Upper lobe of left lung (tissue), 6 donors: ENCODE measurements at places on chromosomes 6 and 20. TPM values are rescaled to one million over a fixed set of nuclear protein-coding genes. Genes with fewer than 3 reads are reported as not detected.

The TMC2 gene
- total RNA-seq, result 0.46 TPM

DNA sequence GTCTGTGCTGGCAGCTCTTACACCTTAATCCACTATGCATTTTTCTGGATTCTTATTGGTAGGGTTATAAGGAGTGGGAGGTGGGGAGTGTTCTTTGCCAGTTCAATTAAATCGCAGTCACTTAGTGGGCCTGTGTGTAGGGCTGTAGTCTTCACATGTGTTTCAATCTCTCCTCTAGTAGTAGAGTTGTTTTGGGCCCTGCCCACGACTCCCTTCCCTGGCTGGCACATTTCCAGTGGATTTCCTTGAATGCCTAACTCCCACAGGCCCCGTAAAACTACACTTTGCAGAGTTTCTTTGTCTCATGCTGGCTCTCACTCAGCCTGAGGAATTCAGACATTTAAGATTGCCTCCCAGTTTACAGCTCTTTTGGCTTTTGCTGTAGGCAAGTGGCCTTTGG lies 414.0 kb upstream of the OPRM1 start:
- DNase-seq, result no peak
- no peaks in the 10 kb centered on the region for H3K27me3 ChIP-seq
- no peak overlapping the region for H3K27ac ChIP-seq
- no peaks in the 10 kb centered on the region for H3K36me3 ChIP-seq
- H3K4me3 ChIP-seq, result no peak overlapping the region
- no peaks in the 10 kb centered on the region for H3K4me1 ChIP-seq

DNA sequence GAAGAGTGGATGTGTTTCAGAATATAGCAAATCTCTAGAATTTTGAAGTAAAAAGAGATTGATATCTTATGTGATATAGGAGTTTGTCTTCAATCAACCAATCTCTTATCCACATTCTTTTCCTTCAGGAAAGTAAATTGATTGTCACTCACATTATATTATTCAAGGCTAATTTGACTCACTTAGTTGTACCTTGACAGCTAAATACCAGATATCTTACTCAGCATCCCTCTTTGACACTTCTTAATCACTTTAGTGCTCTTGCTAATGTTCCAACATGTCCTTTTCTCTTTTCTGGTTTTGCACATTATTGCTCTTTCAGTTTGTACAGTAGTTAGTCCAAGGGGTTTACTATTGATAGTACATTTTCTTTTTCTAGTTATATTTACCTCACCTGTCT lies 286.9 kb upstream of the PTCHD4 start:
- no peak for DNase-seq
- H3K36me3 ChIP-seq, result no peaks in the 10 kb centered on the region
- no peak overlapping the region for H3K4me3 ChIP-seq
- H3K4me1 ChIP-seq, result no peaks in the 10 kb centered on the region
- no peaks in the 10 kb centered on the region for H3K27me3 ChIP-seq

DNA sequence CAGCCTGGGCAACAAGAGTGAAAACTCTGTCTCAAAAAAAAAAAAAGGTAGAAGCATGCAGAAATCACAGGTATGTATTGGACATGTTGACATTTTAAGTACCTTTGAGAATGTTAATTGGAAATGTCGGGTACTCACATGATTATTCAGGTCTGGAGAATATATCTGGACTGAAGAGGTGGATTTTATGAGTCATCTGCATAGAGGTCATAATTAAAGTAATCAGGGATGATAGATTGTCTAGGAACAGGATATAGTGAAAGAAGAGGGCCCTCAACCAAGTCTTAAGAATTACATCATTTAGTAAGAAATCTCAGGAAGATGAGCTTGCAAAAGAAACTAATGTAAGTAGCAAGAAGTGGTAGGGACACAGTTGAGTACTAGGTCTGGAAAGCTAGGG lies 212.5 kb downstream of the UTRN start:
- no peak overlapping the region for H3K27ac ChIP-seq
- no peaks in the 10 kb centered on the region for H3K27me3 ChIP-seq
- H3K4me1 ChIP-seq, result no peaks in the 10 kb centered on the region
- H3K36me3 ChIP-seq, result peaks cover 40% of the 10 kb centered on the region
- H3K4me3 ChIP-seq, result no peak overlapping the region

GRCh38 chr20:19275038-19275629 lies 62.7 kb downstream of the SLC24A3 start:
- peak overlapping the region; percentile 71 for H3K27ac ChIP-seq
- no peaks in the 10 kb centered on the region for H3K36me3 ChIP-seq
- H3K27me3 ChIP-seq, result no peaks in the 10 kb centered on the region
- DNase-seq, result no peak
- peaks cover 15% of the 10 kb centered on the region for H3K4me1 ChIP-seq

- DNase-seq, result no peak
- H3K4me3 ChIP-seq, result no peak overlapping the region
- H3K27ac ChIP-seq, result no peak overlapping the region
- peaks cover 19% of the 10 kb centered on the region for H3K4me1 ChIP-seq
- H3K36me3 ChIP-seq, result no peaks in the 10 kb centered on the region
These were observed 56.2 kb upstream of the MLN start for GRCh38 chr6:33860006-33860405.

GRCh38 chr20:6829510-6830116 lies 62.1 kb downstream of the BMP2 start:
- H3K27ac ChIP-seq, result no peak overlapping the region
- H3K4me1 ChIP-seq, result no peaks in the 10 kb centered on the region
- no peak overlapping the region for H3K4me3 ChIP-seq
- no peaks in the 10 kb centered on the region for H3K27me3 ChIP-seq
- no peak for DNase-seq

The NTSR1 gene
- 0.26 TPM for total RNA-seq

The RIPPLY2 gene
- not detected for total RNA-seq

DNA sequence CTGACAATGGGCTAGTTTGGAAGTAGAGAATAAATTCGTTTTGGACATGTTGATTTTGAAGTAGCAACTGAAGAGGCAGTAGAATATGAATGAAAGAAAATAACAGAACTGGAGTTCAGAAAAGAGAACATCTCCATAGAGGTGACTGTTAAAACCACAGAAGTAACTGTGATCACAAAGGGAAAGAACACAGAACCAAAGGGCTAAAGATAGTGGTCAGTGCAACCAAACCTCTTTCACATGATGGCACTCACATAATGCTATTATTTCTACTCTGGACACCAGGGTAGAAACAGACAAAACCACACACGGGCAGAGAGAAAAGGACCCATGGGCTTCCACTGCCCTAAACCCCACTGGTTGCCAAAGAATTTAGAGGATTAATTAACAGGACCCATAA lies 58.5 kb downstream of the CDK19 start:
- H3K4me1 ChIP-seq, result peaks cover 6% of the 10 kb centered on the region
- H3K36me3 ChIP-seq, result no peaks in the 10 kb centered on the region
- no peak for DNase-seq
- no peak overlapping the region for H3K4me3 ChIP-seq
- H3K27ac ChIP-seq, result no peak overlapping the region

DNA sequence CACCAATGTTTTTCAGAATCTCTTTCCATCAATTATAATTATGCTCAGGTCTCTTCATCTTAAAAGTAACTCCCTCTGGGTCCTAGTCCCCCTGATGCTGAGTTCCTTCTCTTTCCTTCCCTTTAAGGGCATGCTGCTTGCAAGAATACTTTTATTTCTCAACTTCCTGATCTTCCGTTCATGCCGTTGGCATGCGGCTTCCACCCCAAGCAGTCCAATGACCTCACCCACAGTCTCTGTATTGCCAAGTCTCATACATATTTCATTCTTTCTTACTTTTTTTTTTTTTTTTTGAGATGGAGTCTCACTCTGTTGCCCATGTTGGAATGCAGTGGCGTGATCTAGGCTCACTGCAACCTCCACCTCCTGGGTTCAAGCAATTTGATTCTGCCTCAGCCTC lies 83.5 kb downstream of the NDUFAF5 start:
- no peaks in the 10 kb centered on the region for H3K27me3 ChIP-seq
- peak overlapping the region; percentile 27 for H3K27ac ChIP-seq
- no peak overlapping the region for H3K4me3 ChIP-seq
- DNase-seq, result no peak
- peaks cover 6% of the 10 kb centered on the region for H3K4me1 ChIP-seq
- H3K36me3 ChIP-seq, result no peaks in the 10 kb centered on the region

GRCh38 chr6:25312034-25312620 lies 33.0 kb downstream of the CARMIL1 start:
- no peak for DNase-seq
- H3K27ac ChIP-seq, result no peak overlapping the region
- H3K27me3 ChIP-seq, result no peaks in the 10 kb centered on the region
- H3K4me3 ChIP-seq, result no peak overlapping the region
- H3K36me3 ChIP-seq, result no peaks in the 10 kb centered on the region

GRCh38 chr6:41636833-41637193 lies 1.5 kb upstream of the MDFI start:
- DNase-seq, result peak; percentile 91
- H3K27me3 ChIP-seq, result peaks cover 23% of the 10 kb centered on the region
- H3K4me3 ChIP-seq, result peak overlapping the region; percentile 44
- H3K36me3 ChIP-seq, result no peaks in the 10 kb centered on the region
- peaks cover 30% of the 10 kb centered on the region for H3K4me1 ChIP-seq

GRCh38 chr20:39823224-39823623 lies 861.1 kb downstream of the DHX35 start:
- no peak overlapping the region for H3K27ac ChIP-seq
- no peaks in the 10 kb centered on the region for H3K36me3 ChIP-seq
- H3K4me3 ChIP-seq, result no peak overlapping the region
- DNase-seq, result no peak
- no peaks in the 10 kb centered on the region for H3K4me1 ChIP-seq
- H3K27me3 ChIP-seq, result no peaks in the 10 kb centered on the region

DNA sequence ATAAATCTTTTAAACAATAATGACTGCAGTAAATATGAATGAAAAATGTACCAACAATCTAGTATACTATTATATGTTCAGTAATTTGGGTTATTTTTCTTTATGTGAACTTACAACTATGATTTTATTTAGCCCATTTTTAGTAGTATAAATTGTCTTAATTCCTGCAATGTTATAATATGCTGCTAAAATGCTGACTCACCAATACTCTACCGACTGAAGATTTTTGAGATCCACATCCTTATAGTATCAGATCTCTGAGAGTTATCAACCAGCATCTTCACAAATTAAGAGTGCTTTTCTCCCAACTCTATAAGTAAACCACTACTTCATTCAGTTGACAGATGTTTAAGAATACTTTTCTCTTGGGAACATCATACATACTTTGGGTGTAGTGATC lies 16.6 kb downstream of the CDC40 start:
- peaks cover 6% of the 10 kb centered on the region for H3K36me3 ChIP-seq
- no peak overlapping the region for H3K4me3 ChIP-seq
- no peak overlapping the region for H3K27ac ChIP-seq
- H3K4me1 ChIP-seq, result no peaks in the 10 kb centered on the region
- DNase-seq, result no peak

The SNRNP48 gene
- total RNA-seq, result 10.5 TPM

DNA sequence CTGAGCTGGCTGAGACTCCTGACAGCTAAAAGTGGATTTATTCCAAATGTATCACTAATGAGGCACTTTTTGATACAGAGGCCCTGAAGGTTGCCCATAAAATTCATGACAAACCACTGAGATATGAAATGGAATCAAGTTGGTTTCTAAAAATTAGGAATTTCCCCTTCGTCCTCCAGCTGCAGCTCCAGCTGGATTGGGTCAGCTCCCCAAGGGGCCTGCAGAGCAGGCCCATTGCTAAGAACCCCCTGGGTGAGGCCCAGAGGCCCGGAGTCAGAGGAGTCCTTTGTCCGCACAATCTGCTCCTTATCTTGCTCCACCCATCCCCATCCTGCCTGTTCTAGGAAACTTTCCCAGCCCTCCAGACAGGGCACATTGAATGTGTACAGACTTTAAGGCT lies 163.5 kb upstream of the TOP1 start:
- no peak overlapping the region for H3K27ac ChIP-seq
- DNase-seq, result no peak

The PKHD1 gene
- 0.22 TPM for total RNA-seq

- H3K4me1 ChIP-seq, result no peaks in the 10 kb centered on the region
- H3K27me3 ChIP-seq, result no peaks in the 10 kb centered on the region
- no peak overlapping the region for H3K4me3 ChIP-seq
- no peak for DNase-seq
These were observed 108.7 kb upstream of the MAP3K4 start for GRCh38 chr6:160882791-160883279.

The GLP1R gene
- total RNA-seq, result not detected

The BMP7 gene
- total RNA-seq, result 0.30 TPM

- no peak for DNase-seq
- no peak overlapping the region for H3K4me3 ChIP-seq
- no peak overlapping the region for H3K27ac ChIP-seq
- no peaks in the 10 kb centered on the region for H3K36me3 ChIP-seq
These were observed 50.1 kb downstream of the CTCFL start for GRCh38 chr20:57474816-57475215.

The TPBG gene
- total RNA-seq, result 28.3 TPM

DNA sequence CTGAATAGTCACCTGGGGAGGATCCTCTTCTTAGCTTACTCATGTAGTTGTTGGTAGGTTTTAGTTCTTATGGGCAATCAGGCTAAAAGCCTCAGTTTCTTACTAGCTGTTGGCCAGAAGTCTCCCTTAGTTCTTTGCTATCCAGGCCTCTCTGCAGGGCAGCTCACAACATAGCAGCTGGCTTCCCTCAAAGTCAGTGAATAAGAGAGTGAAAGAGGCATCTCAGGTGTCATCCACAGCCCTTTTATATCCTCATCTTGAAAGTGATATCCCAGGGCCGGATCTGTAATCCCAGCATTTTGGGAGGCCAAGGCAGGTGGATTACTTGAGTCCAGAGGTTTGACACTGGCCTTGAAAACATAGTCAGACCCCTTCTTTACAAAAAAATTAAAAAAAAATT lies 42.1 kb upstream of the FOXA2 start:
- H3K27ac ChIP-seq, result no peak overlapping the region
- no peak overlapping the region for H3K4me3 ChIP-seq

- no peak for DNase-seq
- H3K27me3 ChIP-seq, result no peaks in the 10 kb centered on the region
- H3K4me3 ChIP-seq, result no peak overlapping the region
These were observed 340.4 kb downstream of the CDH26 start for GRCh38 chr20:60298647-60299046.

The CDH4 gene
- 0.40 TPM for total RNA-seq

- H3K4me1 ChIP-seq, result peaks cover 36% of the 10 kb centered on the region
- no peaks in the 10 kb centered on the region for H3K27me3 ChIP-seq
- DNase-seq, result peak; percentile 35
- H3K27ac ChIP-seq, result peak overlapping the region; percentile 54
These were observed 123.3 kb upstream of the COL21A1 start for GRCh38 chr6:56370561-56371211.

DNA sequence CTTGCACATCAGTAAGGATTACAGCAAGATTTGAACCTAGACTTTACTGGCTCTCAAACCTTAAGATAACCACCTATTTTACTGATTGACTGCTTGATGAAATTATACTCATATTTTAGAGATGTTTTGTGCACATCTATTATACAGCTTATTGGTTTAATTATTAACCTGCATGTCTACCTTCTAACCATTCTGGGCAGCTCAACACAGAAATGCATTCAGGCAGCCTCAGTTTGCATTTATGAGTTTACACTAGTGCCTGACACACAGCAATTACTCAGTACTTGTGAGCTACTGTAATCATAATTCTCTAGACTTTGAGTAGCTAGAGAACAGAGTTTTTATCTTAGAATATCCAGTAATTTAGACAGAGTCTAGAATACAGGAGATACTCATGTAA lies 273.9 kb upstream of the THEMIS start:
- H3K4me1 ChIP-seq, result no peaks in the 10 kb centered on the region
- H3K27ac ChIP-seq, result no peak overlapping the region
- no peak overlapping the region for H3K4me3 ChIP-seq
- no peak for DNase-seq
- H3K27me3 ChIP-seq, result no peaks in the 10 kb centered on the region
